ENCODE measurements at places on chromosomes 16 and 17. TPM values are rescaled to one million over a fixed set of nuclear protein-coding genes. Genes with fewer than 3 reads are reported as not detected.

CORO7 gene
- polyA plus RNA-seq = 53.6 TPM

GP1BA gene
- 0.42 TPM for polyA plus RNA-seq

STAC2 gene
- polyA plus RNA-seq = not detected

DPEP2 gene
- 4.0 TPM for polyA plus RNA-seq

CFAP52 gene
- polyA plus RNA-seq = not detected

EPX gene
- polyA plus RNA-seq = not detected
